CD4-positive, alpha-beta T cell (primary cell): ENCODE measurements at places on chromosomes 16 and 17.

DNA sequence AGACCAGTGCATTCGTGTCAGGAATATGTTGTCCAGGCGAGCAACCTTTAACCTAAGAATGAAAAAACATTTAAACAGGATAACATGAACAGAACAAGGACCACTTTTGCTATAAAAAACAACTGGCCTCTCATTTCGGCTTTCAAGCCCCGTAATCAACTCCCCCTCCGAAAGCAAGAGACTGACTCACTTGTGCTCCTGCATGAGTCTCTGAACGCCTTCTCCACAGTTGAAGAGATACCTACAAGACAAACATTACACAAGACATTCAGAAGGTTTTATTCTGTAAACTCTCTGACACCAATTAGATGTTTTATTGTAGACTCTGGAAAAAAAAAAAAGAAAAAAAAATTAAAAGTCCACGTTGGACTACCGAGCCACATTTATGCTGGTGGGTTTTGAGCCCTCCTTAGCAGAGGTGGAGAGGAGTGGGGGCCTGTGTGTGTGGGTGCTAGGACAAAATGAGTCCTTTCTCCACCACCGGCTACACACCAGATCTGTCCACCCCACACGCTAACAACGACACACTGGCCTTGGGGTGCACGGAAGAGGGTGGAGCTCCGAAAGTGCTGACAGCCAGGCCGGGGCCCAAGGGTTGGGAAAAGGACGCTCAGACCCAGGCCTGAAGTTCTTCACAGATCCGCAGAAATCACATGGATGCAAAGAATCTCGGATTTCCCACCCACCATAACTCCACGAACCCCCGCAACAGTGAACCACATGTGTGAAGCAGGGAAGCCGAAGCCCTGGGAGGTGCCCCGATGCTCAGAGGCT, 759 bp downstream of the ELAC2 start:
- peaks cover 26% of the 10 kb centered on the region for H3K4me1 ChIP-seq
- DNase-seq: no peak
- peak overlapping the region; percentile 16 for H3K27ac ChIP-seq
- H3K27me3 ChIP-seq: no peaks in the 10 kb centered on the region

GRCh38 chr17:50189550-50190292, 11.7 kb downstream of the COL1A1 start:
- H3K27ac ChIP-seq: no peak overlapping the region
- DNase-seq: no peak
- no peaks in the 10 kb centered on the region for H3K27me3 ChIP-seq
- peaks cover 1% of the 10 kb centered on the region for H3K4me1 ChIP-seq
- no peaks in the 10 kb centered on the region for H3K36me3 ChIP-seq

GRCh38 chr17:66383333-66383732, 80.9 kb downstream of the PRKCA start:
- no peak overlapping the region for H3K27ac ChIP-seq
- peaks cover 11% of the 10 kb centered on the region for H3K4me1 ChIP-seq
- H3K4me3 ChIP-seq: no peak overlapping the region
- H3K36me3 ChIP-seq: peaks cover under 1% of the 10 kb centered on the region
- DNase-seq: no peak

DNA sequence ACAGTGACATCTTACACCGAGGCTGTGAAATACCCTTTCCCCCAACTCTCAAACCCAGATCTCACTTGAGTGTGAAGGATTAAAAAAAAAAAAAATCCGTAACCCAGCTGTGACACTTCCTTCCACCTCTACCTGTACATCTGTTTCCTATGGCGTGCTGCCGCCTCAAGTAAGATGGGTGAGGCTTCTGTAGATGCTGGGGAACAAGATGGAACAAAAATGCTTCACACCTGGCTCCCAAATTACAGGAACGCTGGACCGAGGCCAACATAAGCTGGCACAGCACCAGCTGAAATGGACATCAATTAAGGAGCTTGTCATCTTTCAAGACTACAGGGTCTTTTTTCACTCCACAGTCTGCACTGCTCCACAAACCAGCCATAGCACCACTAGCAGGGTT, 95.9 kb downstream of the HIC1 start:
- no peak overlapping the region for H3K4me3 ChIP-seq
- H3K27me3 ChIP-seq: no peaks in the 10 kb centered on the region
- peaks cover 8% of the 10 kb centered on the region for H3K4me1 ChIP-seq

DNA sequence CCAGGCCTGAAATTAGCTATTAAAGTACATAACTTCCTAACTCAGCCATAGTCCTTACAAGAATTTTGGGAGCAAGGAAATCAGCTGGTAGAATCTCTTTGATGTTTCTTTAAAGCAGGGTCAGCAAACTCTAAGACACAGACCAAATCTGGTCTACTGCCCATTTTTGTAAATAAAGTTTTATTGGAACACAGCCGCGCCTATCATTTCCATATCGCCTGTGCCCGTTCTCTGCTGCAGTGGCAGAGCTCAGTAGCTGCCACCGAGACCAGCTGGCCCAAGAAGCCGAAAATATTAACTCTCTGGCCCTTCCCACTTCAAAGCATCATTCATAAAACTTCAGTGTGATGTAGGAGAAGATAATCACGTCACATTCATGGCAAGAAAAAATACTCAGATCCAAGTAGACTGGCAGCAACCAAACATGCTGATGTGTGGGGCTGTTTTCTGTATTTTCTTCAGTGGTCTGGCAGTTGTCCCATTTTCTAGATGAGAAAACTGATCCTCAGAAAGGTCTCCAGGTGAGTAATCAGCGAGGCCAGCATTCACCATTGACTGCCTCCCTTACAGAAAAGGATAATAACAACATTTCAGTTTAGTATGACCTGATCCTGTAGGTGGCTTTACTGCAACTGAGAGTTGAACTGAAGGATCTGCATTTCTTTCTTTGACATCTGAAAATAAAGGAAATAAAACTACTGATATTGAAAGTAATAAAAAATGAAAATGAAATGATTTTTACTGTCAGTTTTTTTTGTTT, 18.0 kb upstream of the HSBP1 start:
- H3K4me1 ChIP-seq: no peaks in the 10 kb centered on the region
- H3K27ac ChIP-seq: no peak overlapping the region
- H3K27me3 ChIP-seq: peaks cover 3% of the 10 kb centered on the region

DNA sequence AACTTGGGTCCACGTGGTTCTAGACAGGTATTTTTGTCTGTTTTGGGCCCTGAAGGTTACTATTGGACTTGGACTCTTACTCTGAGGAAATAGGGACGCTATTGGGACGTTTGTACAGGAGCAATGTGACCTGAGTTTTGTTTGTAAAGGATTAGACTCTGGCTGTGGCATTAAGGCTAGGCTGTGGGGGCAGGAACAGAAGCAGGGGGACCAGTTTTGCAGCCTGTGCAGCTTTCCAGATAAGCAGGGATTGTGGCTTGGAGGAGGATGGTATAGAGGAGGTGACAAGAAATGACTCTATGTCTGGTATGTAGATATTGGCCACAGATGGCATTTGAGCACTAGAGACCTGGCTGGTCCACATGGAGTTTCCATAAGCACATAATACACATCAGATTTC, 12.8 kb downstream of the NOD2 start:
- H3K4me3 ChIP-seq: no peak overlapping the region
- H3K36me3 ChIP-seq: peaks cover 18% of the 10 kb centered on the region
- no peak for DNase-seq
- no peak overlapping the region for H3K27ac ChIP-seq

DNA sequence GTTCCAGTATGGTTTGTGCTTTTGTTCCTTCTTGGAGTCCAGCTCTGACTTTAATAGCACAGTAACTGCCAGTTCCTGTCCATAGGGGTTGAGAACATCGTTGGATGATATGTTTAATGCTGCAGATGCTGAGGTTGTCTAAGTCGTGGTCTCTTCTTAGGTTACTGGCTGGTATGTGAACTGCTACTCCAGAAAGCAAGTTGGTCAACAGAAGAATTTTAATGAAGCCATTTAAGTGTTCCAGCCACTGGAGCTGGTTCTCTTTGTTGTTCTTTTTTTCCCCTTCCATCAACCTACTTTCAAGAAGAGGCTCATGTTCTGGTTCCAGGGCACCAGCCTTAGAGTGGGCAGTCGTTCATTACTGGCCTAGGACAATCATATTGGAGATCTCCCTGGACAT, 140.3 kb upstream of the TBX2 start:
- no peaks in the 10 kb centered on the region for H3K36me3 ChIP-seq
- no peak for DNase-seq
- H3K27ac ChIP-seq: no peak overlapping the region

DNA sequence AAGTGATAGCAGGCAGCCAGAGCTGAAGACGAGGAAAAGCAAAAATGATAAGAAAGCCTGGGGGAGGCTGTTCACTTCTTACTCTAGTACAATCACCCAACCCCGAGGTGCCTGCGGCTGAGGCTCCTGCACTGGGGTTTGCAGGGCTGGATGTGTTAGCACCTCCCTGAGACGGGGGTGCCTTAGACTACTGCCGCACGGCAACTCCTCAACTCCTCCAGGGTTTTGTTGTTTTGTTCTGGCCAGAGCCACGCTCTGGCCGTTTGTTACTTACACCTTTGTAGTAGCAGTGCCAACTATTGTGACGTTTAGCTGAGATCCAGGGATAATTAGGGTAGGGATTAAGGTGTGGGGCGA, 51.5 kb downstream of the LDHD start:
- peak overlapping the region; percentile 2 for H3K4me3 ChIP-seq
- DNase-seq: no peak
- no peaks in the 10 kb centered on the region for H3K36me3 ChIP-seq
- H3K4me1 ChIP-seq: peaks cover 35% of the 10 kb centered on the region

- H3K4me3 ChIP-seq: no peak overlapping the region
- H3K4me1 ChIP-seq: peaks cover 24% of the 10 kb centered on the region
- no peaks in the 10 kb centered on the region for H3K36me3 ChIP-seq
- DNase-seq: no peak
- H3K27ac ChIP-seq: no peak overlapping the region
These were observed 33.8 kb downstream of the FOXK2 start for GRCh38 chr17:82553210-82553930.

DNA sequence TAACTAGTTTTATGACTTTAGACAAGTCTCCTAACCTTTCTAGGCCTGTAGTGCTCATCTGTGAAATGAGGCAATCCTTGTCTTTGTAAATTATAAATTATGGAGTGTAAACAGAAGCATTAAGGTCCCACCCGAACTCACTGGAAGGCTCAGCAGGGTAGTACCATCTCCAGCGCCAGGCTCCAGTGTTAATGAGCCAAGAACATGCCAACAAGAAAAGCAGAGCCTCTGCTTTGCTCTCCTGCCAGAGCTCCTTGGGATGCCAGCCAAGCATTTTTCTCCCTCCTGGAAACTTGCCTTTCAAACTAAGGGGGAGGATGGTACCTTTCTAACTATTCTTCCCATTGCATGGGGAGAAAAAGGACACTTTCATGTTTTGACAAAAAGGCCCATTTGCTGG, 14.9 kb downstream of the LIMD2 start:
- H3K4me3 ChIP-seq: no peak overlapping the region
- H3K27me3 ChIP-seq: no peaks in the 10 kb centered on the region
- no peak overlapping the region for H3K27ac ChIP-seq
- H3K36me3 ChIP-seq: peaks cover 70% of the 10 kb centered on the region
- DNase-seq: no peak

- H3K27me3 ChIP-seq: no peaks in the 10 kb centered on the region
- H3K36me3 ChIP-seq: no peaks in the 10 kb centered on the region
These were observed 7.6 kb downstream of the RCVRN start for GRCh38 chr17:9897372-9897968.

- no peak for DNase-seq
- no peak overlapping the region for H3K4me3 ChIP-seq
- peaks cover 5% of the 10 kb centered on the region for H3K4me1 ChIP-seq
- no peak overlapping the region for H3K27ac ChIP-seq
These were observed 68.8 kb downstream of the ITFG1 start for GRCh38 chr16:47392081-47392480.

GRCh38 chr16:1612320-1613111, at the start of gene CRAMP1:
Gene CRAMP1, plus strand, starts transcription at chr16:1612360. Its CDS starts 2,280 bp downstream, at chr16:1614640.
- peak within 1 kb of the TSS; percentile 73 for H3K4me3 ChIP-seq
- peak; percentile 12 for DNase-seq
- H3K27me3 ChIP-seq: peaks cover 10% of the 10 kb centered on the region
- peak within 1 kb of the TSS; percentile 46 for H3K27ac ChIP-seq

GRCh38 chr17:22570144-22570845, 878.0 kb downstream of the KCNJ18 start:
- no peak overlapping the region for H3K27ac ChIP-seq
- H3K4me3 ChIP-seq: no peak overlapping the region
- no peaks in the 10 kb centered on the region for H3K36me3 ChIP-seq
- DNase-seq: no peak
